ENCODE measurements at places on chromosomes 5 and 9. TPM values are rescaled to one million over a fixed set of nuclear protein-coding genes. Genes with fewer than 3 reads are reported as not detected.

GRCh38 chr5:39399135-39400036 lies 25.4 kb downstream of the DAB2 start:
- DNase-seq = peak; percentile 97
- H3K4me1 ChIP-seq = peaks cover 8% of the 10 kb centered on the region
- H3K36me3 ChIP-seq = no peaks in the 10 kb centered on the region

DNA sequence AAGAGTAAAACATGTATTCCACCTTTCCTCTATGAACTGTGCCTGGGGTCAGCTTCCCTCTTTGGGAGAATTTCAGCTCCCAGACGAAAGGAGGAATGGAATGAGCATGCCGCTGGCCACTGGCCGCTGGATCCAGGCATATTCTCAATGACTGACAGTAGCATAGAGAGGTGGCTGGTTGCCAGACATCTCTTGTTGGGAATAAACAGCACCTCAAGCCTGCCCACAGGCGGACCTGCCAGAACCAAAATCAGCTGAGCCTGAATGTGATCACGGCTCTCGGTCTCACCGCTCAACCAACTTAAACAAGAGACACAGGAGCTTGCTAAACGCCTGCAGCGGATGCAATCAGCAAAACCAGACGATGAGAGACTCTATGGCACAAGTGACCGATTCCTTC lies 20.6 kb downstream of the TBC1D9B start:
- H3K27me3 ChIP-seq = no peaks in the 10 kb centered on the region
- DNase-seq = no peak
- no peak overlapping the region for H3K4me3 ChIP-seq
- peaks cover 12% of the 10 kb centered on the region for H3K36me3 ChIP-seq
- H3K27ac ChIP-seq = no peak overlapping the region

- no peaks in the 10 kb centered on the region for H3K27me3 ChIP-seq
- DNase-seq = no peak
- H3K4me3 ChIP-seq = no peak overlapping the region
- no peaks in the 10 kb centered on the region for H3K4me1 ChIP-seq
- H3K36me3 ChIP-seq = no peaks in the 10 kb centered on the region
- no peak overlapping the region for H3K27ac ChIP-seq
These were observed 212.0 kb downstream of the DMRT2 start for GRCh38 chr9:1261879-1262766.

DNA sequence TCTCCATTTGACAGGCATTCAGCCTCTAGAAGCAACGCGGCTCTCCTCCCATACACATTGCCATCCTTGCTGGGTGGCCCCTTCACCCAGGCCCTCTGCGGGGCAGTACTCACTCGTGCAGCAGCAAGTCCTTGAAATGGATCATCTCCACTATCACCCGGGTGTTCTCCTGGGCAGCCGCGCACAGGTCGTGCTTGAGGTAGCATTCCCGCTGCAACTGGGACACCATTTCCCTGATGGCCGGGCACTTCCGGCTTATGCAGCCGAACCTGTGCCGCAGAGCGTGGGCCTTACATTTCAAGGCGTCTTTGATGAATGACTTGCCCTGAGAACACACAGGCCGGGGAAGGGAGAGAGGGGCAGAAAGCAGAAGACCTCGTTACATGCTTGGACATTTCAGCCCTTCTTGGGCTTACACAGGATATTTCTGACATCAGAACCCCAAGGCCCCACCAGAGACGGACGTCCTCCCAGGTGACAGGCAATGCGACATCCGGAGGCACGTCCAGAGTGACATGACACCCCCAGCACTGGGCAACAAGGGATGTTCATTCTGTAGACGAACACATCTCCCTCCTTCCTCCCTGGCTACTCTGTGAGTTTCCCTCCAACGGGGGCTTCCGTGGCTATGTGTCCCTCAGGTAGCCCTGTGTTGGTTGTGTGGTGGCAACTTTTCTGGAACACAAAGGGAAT lies 5.0 kb downstream of the STC2 start:
- H3K36me3 ChIP-seq = peaks cover 49% of the 10 kb centered on the region
- H3K27me3 ChIP-seq = no peaks in the 10 kb centered on the region
- H3K4me1 ChIP-seq = peaks cover 8% of the 10 kb centered on the region
- no peak for DNase-seq
- H3K27ac ChIP-seq = no peak overlapping the region
- no peak overlapping the region for H3K4me3 ChIP-seq

DTWD2 gene
- total RNA-seq = 30.7 TPM

All from cardiac muscle cell (in vitro differentiated cells and primary cell).